ENCODE measurements at places on chromosomes 3 and 15.

- no peak for DNase-seq
Observed at GRCh38 chr3:112247350-112247749, 46.7 kb downstream of the SLC9C1 start.

GRCh38 chr15:99502182-99502581 is 63.6 kb upstream of the MEF2A start:
- no peak for DNase-seq

- DNase-seq = no peak
Observed at GRCh38 chr3:42192334-42193200, 73.4 kb downstream of the CCK start.

- DNase-seq = no peak
Observed at GRCh38 chr3:129984125-129984524, 9.6 kb downstream of the TRH start.

DNA sequence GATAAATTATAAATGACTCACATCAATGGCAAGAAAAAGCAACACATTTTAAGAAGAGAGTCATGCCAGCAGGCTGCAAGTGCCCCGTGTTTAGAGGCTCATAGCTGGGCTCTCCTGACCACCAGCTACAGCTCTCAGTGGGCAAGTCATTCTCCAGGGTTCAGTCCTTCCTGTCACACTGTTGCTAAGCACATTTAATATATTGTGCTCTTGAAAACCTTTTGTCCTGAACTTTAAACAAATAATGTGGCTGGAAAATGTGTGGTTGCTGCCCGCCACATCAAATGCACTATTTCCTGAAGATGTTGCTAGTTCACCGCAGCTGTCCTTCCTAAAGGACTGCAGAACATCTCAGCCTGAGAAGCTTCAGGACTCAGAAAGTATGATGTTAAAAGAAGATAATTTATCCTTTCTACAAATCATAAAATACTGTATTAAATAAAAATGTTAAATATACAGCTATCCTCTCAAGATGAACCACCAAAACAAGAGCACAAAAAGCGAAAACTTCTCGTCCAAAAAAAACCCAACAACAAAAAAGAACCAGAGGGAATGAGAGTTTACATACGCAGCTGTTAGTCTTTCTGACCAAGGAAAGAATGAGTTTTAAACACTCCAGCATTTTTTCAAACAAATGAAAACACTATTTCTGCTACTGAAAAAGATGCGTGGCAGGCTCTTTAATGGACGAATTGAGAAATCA is 951 bp downstream of the TARS3 start:
- DNase-seq = no peak

DNA sequence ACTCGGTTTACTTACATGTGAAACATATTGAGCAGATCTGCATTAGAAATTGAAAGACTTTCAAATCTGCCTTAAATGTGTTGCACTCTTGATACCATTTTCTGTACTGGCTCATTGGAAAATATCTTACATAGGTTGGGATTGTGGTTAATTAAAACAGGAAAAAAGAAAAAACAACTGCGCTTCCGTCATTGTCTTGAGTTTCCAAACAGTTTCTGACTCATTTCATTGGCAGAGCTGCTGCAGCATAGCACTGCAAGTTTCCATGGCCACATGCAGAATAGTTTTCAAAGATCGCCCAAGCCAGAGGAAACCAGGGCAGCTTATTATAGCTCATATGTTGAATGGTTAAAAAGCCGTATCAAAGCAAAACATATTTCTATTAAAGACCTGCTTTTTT is 446.6 kb upstream of the BCHE start:
- peak; percentile 7 for DNase-seq

GRCh38 chr3:168070919-168071318 is 24.8 kb downstream of the GOLIM4 start:
- no peak for DNase-seq

DNA sequence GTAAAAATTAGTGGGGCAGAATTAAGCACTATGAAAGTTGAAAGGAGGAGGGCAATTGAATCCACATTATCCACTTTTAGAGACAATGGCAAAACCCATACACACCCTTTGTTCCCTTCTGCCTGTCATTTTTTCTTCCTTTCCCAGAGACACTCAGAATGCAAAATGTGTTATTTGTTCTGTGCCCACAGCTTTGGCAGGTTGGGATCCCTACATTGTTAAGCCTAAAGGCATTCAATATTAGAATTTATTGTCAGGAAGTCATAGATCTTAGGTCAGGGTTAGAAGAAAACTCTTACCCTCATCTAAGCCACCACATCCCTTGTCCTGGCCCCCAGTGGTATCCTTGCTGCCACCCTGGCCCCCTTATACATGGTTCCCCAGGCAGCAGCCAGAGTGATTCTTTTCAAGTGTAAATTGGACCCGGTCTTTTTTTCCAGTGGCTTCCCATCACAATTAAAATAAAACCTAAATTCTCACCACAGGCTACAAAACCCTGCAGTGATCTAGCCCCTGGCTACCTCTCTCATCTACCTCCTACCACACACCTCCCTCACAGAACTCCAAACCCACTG is 470.1 kb upstream of the ATP11B start:
- no peak for DNase-seq

DNA sequence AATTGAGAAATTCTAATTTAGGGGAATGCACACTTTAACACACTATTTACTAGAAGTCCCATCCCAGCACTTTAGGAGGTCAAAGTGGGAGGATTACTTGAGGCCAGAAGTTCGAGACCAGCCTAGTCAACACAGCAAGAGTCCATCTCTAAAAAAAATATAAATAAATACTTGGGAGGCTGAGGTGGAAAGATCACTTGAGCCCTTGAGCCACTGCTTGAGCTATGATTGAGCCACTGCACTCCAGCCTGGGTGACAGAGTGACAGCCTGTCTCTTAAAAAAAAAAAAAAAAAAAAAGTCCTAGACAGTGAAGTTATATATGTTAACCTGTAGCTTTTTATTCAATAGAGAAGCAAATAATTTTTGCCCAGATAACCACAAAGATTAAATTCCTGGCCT is 69.2 kb downstream of the DLG1 start:
- no peak for DNase-seq

DNA sequence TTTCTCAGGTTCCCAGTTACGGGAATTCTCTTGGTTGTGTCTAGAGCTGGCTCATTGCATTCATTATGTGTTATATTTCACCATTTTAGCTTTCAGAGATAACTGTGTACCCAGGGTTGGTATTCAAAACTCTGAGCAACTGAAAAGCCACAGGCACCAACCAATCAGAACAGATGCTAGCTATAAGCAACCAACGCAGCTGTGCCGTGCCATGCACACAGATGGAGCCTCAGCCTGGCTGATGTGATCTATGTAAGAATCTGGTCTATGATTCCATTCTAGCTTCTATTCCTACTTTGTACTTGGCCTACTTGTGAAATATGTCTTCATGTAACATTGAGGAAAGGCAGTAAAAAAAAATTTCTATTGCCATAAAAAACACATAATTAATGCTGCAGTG is 95.0 kb upstream of the CCDC80 start:
- DNase-seq = no peak

DNA sequence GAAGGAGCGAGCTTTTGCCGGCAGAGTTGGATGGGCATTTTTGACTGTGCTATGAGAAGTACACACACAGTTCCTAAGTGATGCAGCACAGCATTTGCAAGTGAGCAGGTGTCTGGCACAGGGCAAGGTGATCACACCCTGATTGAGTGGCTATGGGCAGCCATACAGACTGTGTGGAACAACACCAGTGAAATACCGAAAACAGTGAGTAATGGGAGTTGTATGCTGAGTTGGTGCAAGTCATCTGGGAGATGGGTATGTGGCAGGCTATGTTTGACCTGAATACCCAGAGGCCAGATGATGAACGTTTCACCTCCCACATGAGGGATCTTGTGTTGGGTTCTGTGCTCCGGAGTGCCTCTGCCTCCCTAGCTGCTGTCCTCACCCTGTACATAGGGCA is 53.5 kb upstream of the TIPARP start:
- no peak for DNase-seq

GRCh38 chr3:161691677-161692076 is 195.1 kb downstream of the OTOL1 start:
- no peak for DNase-seq

- no peak for DNase-seq
Observed at GRCh38 chr15:68679961-68680371, 101.2 kb downstream of the CORO2B start.

- no peak for DNase-seq
Observed at GRCh38 chr15:64443016-64443415, 17.4 kb upstream of the ZNF609 start.

- no peak for DNase-seq
Observed at GRCh38 chr3:58588030-58588614, 10.9 kb upstream of the FAM107A start.

Data from GM04503 (cell line).